ENCODE measurements at places on chromosomes 4 and X.

- no peak overlapping the region for H3K4me3 ChIP-seq
- H3K27ac ChIP-seq = no peak overlapping the region
- no peak for DNase-seq
- no peaks in the 10 kb centered on the region for H3K36me3 ChIP-seq
Observed at GRCh38 chrX:118199997-118200396, 83.4 kb upstream of the KLHL13 start.

DNA sequence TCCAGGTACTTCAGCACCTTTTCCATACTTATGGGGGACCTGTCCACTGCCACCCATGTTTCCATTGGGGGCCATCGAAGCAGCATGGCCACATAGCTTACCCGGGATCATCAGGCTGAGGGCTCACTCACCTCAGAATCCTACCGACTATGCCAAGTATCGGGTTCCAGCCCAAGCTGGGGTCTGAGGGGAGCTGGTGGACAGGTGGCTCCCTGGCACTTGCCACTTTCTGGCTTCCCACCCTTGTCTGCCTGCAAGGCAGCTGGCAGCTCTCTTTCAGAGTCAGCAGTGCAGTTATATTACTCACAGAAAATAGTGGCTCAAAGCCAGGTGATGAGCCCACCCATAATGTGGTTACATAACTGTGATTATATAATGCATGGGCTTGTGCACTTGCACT lies 1153.8 kb downstream of the STIM2 start:
- H3K27ac ChIP-seq = no peak overlapping the region
- no peaks in the 10 kb centered on the region for H3K27me3 ChIP-seq
- H3K36me3 ChIP-seq = no peaks in the 10 kb centered on the region
- no peaks in the 10 kb centered on the region for H3K4me1 ChIP-seq
- no peak overlapping the region for H3K4me3 ChIP-seq

GRCh38 chr4:152085657-152086056 lies 324.9 kb upstream of the GATB start:
- H3K4me1 ChIP-seq = no peaks in the 10 kb centered on the region
- H3K36me3 ChIP-seq = no peaks in the 10 kb centered on the region
- no peaks in the 10 kb centered on the region for H3K27me3 ChIP-seq
- H3K4me3 ChIP-seq = no peak overlapping the region
- H3K27ac ChIP-seq = no peak overlapping the region

GRCh38 chrX:11449613-11450012 lies 156.4 kb downstream of the AMELX start:
- H3K27ac ChIP-seq = no peak overlapping the region
- no peaks in the 10 kb centered on the region for H3K36me3 ChIP-seq
- no peaks in the 10 kb centered on the region for H3K27me3 ChIP-seq
- no peak for DNase-seq
- H3K4me1 ChIP-seq = peaks cover 31% of the 10 kb centered on the region

- no peaks in the 10 kb centered on the region for H3K36me3 ChIP-seq
- H3K4me3 ChIP-seq = no peak overlapping the region
- no peak overlapping the region for H3K27ac ChIP-seq
Observed at GRCh38 chr4:5156682-5157081, 105.4 kb downstream of the STK32B start.

DNA sequence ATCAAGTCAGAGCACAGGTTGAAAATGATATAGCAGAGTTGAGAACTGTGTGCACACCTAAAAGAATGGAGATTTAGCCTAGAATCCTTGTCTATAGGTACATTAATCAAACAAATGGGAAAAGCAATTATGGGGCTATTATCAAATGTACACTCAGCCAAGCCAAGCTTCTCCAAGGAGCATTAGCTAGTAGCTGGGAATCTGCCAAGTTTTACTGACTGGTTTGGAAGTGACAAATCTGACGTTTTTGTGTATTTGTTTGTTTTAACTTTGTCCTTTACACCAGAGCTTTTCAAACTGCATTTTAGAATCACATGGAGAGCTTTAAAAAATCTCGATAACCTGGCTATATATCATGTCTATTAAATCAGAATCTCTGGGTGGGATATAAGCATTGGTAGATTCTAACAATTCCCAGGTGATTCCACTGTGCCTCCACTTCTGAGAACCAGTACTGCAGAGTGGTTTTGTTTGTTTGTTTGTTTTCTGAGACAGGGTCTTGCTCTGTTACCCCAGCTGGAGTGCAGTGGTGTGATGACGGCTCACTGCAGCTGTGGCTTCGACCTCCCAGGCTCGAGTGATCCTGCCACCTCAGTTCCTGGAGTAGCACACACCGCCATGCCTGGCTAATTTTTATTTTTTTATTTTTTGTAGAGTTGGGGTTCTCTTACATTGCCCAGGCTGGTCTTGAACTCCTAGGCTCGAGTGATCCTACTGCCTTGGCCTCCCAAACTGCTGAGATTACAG lies 279.8 kb downstream of the UNC5C start:
- no peaks in the 10 kb centered on the region for H3K27me3 ChIP-seq
- H3K4me3 ChIP-seq = no peak overlapping the region
- no peak for DNase-seq
- no peak overlapping the region for H3K27ac ChIP-seq
- no peaks in the 10 kb centered on the region for H3K4me1 ChIP-seq
- no peaks in the 10 kb centered on the region for H3K36me3 ChIP-seq

GRCh38 chr4:137124278-137124932 lies 407.9 kb downstream of the PCDH18 start:
- H3K27me3 ChIP-seq = no peaks in the 10 kb centered on the region
- peak overlapping the region; percentile 35 for H3K27ac ChIP-seq
- peak overlapping the region; percentile 55 for H3K4me3 ChIP-seq
- H3K4me1 ChIP-seq = no peaks in the 10 kb centered on the region
- no peaks in the 10 kb centered on the region for H3K36me3 ChIP-seq

GRCh38 chr4:7020856-7021255 lies 22.3 kb upstream of the TADA2B start:
- peaks cover 99% of the 10 kb centered on the region for H3K36me3 ChIP-seq
- no peak overlapping the region for H3K27ac ChIP-seq
- no peak for DNase-seq
- no peaks in the 10 kb centered on the region for H3K4me1 ChIP-seq
- no peak overlapping the region for H3K4me3 ChIP-seq

DNA sequence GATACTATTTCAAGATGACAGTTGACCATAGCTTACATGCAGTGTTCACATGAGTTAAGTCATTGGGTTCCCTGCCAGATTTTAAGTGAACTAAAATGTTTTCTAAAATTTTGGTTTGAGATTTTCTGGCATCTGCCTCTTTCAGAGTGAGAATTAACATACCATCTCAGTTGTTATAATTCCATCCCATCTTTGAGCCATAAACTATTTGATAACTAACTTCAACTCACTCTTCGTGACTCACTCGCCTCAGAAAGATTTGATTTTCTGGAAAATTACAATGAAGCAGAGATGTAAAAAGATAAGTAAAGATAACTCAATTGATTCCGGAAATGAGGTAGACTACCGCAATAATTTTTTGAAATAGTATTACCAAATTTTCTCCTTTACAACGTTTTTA lies 61.8 kb downstream of the HMGB2 start:
- no peak for DNase-seq
- no peaks in the 10 kb centered on the region for H3K36me3 ChIP-seq
- H3K4me3 ChIP-seq = no peak overlapping the region
- H3K27me3 ChIP-seq = no peaks in the 10 kb centered on the region
- H3K4me1 ChIP-seq = no peaks in the 10 kb centered on the region
- H3K27ac ChIP-seq = no peak overlapping the region

DNA sequence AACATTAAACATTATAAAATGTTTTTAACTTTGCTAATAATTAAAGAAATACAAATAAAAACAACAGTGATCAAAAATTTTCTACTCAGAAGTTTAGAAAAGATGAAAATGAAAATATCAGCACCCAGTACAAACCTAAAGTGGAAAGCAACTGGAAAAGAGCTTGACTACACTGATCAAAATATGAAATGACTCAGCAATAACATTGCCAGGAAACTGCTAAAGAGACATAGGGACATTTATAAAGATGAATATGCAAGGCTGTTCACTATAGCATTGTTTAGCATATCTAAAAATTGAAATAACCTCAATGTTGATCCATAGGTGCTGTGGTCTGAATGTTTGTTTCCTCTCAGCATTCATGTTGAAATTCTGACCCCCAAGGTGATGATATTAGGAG lies 88.5 kb upstream of the NOCT start:
- no peak overlapping the region for H3K27ac ChIP-seq
- H3K4me3 ChIP-seq = no peak overlapping the region
- DNase-seq = no peak

- H3K4me1 ChIP-seq = no peaks in the 10 kb centered on the region
- H3K27ac ChIP-seq = no peak overlapping the region
- no peaks in the 10 kb centered on the region for H3K36me3 ChIP-seq
- no peak for DNase-seq
- H3K4me3 ChIP-seq = no peak overlapping the region
- no peaks in the 10 kb centered on the region for H3K27me3 ChIP-seq
Observed at GRCh38 chr4:92969650-92970379, 666.0 kb downstream of the GRID2 start.

GRCh38 chr4:151067316-151067970 lies 32.0 kb upstream of the RPS3A start:
- no peak for DNase-seq
- no peaks in the 10 kb centered on the region for H3K27me3 ChIP-seq
- no peaks in the 10 kb centered on the region for H3K4me1 ChIP-seq
- H3K27ac ChIP-seq = no peak overlapping the region

DNA sequence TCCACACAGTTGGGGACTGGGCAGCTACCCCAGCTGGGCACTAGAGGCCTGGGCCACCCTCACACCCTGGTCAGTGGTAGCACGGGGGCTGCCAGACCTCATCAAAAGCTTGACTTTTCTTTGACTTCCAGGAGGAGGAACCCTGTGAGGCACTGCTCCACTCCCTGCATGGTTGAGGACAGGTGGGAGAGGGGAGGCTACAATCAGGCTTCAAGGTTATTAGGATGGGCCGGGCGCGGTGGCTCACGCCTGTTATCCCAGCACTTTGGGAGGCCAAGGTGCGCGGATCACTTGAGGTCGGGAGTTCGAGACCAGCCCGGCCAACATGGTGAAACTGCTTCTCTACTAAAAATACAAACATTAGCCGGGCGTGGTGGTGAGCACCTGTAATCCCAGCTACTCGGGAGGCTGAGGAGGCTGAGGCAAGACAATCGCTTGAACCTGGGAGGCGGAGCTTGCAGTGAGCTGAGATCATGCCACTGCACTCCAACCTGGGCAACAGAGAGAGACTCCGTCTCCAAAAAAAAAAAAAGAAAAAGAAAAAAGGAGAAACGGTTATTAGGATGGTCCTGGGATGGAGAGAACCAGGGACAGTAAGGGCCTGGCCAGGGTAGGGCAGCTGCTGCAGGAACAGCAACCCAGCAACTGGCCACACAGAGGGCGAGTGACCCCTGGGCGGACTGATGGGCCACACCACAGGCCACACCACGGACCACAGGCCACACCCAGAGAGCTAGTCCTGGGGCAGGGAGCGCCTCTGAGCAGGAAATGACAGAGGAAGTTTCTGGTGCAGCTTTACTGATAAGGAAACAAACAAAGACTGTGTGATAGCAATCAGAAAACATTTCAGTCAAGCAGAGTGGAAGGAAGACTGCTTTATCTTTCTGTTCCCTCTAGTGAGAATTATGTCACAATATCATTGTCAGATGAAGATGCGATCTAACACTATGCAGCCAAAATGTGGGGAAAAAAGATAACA lies 20.5 kb upstream of the OPN1LW start:
- no peaks in the 10 kb centered on the region for H3K36me3 ChIP-seq
- H3K27me3 ChIP-seq = no peaks in the 10 kb centered on the region
- no peaks in the 10 kb centered on the region for H3K4me1 ChIP-seq
- no peak for DNase-seq
- no peak overlapping the region for H3K4me3 ChIP-seq

DNA sequence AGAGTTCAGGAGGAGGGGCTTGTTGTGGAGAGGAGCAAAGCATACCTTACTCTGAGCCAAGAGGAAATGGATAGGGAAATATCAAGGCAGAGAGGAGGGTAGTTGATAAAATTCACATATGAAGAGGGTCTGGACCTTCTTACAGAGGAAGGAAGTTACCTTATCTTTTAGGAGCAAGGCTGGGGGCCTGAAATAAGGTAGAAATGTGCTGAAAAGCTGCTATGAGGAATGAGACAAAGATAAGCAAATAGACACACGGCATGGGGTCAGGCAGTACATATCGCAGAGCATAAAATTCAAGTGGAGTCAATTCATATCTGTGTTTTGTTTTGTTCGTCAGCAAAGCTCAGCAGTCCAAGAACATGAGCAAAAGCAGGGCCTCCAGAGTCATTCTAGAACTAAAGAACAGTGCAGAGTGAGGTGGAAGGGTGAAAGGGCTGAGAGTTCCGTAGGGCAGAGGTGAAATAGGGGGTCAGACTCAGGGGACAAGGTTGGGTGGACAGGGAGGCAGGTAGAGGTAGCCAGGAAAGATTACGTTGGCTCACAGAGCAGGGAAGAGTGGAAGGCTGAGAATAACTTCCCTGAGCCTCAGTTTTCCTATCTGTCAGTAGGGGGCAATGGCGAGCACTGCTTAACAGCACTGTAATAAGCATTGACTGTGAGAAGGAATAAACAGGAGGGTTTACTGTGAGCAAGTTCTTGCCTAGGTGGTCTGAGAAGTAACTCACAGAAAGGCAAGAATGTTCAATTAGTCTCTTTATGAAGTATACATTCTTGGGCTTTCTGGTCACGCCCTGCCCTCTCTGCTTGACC lies 9.2 kb downstream of the VSIG4 start:
- no peaks in the 10 kb centered on the region for H3K4me1 ChIP-seq
- no peak overlapping the region for H3K4me3 ChIP-seq
- no peaks in the 10 kb centered on the region for H3K36me3 ChIP-seq

GRCh38 chr4:105293360-105293759 lies 146.7 kb downstream of the TET2 start:
- no peak overlapping the region for H3K27ac ChIP-seq
- no peak for DNase-seq
- H3K4me3 ChIP-seq = no peak overlapping the region
- no peaks in the 10 kb centered on the region for H3K36me3 ChIP-seq

DNA sequence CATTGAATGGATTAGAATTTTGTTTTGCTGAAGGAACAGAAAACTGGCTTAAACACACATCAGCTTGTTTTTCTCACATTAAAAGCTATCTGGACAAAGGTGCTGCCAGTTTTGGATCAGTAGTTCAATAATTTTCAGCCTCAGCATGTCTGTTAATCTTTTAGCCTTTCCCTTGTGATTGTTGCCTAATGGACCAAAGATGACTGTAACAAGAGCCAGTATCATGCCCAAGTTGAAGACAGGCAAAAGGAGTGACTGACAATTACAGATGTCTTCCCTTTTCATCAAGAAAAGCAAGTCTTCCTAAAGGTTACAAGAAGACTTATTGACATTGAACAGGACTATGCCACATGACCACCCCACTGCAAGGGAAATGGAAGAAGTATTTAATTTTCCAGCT lies 419.7 kb downstream of the MAPK10 start:
- H3K27me3 ChIP-seq = no peaks in the 10 kb centered on the region
- no peaks in the 10 kb centered on the region for H3K4me1 ChIP-seq
- DNase-seq = no peak
- no peak overlapping the region for H3K4me3 ChIP-seq

DNA sequence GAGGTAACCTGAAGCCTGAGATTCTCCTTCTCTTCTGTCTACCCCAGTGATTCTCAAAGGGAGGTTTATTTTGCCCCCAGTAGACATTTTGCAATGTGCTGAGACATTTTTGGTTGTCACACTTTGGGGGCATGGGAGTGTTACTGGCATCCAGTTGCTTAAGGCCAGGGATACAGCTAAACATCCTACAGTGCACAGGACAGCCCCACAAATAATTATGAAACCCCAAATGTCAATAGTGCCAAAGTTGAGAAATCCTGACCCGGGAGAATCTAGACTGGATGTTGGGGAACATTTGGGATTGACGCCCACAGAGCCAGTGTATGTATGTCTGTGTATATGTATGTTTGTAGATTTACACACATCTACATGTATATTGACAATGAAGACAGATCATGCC lies 13.2 kb downstream of the MID1 start:
- H3K36me3 ChIP-seq = no peaks in the 10 kb centered on the region
- DNase-seq = no peak
- no peaks in the 10 kb centered on the region for H3K4me1 ChIP-seq
- no peaks in the 10 kb centered on the region for H3K27me3 ChIP-seq
- no peak overlapping the region for H3K27ac ChIP-seq
